Astrocyte of the spinal cord (primary cell): ENCODE measurements at places on chromosomes 3 and 15.

- no peak for DNase-seq
These were observed 11.6 kb downstream of the SNX1 start for GRCh38 chr15:64107337-64107736.

DNA sequence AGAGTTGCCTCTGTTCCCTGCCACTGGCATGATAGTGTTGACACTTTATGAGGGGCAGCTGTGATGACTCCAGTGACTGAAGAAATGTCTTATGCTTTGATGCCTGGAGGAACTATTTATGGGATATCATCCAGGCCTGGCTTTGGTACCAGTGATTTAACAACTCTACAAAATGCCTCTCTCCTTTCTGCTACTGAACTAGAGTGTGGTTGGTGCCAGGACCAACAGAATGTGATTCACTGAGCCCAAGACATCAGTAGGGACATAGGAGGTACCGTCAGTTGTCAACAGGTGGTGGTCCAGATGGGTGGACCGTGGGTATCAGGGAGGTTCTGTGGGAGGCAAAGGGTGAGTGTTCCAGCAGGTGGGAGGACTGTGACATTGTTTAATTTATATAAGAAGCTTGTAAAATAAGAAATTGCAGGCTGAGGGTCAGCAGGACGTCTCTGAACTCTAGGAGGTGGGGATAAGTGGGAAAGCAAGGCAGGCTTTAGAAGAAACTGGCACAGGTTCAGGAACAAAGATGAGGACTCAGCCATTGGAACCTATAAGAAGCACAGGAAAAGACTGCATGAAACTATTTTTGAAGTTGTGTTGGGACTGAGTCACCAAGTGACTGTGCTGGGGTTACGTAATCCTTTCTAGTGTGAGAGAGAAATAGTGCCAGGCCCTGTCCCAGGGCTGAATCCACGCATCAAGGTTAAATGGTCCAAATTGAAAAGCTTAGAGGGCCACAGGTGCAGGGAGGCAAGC, 28.5 kb upstream of the SLC7A14 start:
- DNase-seq = peak; percentile 86

DNA sequence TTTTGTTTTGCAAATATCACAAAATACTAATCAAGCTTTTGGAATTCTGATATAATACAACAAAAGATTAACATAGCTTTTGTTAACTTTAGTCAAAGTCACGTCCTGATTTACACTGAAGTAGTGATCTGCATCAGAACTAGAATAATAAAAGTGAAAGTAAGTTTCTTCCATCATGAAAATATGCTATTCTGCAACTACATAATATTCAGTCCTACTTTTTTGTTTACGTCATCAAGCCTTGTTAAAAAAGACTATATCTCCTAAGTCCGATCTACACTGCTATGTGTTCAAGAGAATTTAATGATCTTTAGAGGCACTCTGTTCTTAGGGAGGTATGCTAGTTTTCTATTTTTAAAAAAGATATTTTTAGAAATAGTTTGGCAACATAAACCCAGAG, 330.1 kb downstream of the ARPP21 start:
- peak; percentile 7 for DNase-seq

DNA sequence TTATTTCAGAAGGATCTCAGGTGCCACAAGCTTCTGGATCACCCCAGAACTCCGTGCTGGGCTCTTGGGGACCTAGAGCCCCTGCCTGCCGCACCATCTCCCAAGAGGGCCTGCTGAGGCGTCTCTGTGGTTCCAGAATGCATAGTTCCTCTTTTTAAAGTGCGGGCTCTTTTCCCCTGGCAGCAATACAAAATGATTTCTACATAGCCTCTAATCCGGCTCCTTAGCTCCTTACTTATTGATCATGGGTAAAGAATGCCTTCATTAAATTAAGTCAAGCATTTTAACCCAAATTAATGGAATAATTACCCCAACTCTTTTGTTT, 121.9 kb downstream of the ATP10A start:
- no peak for DNase-seq

GRCh38 chr3:12462159-12462947, 21.9 kb upstream of the TSEN2 start:
- DNase-seq = no peak

DNA sequence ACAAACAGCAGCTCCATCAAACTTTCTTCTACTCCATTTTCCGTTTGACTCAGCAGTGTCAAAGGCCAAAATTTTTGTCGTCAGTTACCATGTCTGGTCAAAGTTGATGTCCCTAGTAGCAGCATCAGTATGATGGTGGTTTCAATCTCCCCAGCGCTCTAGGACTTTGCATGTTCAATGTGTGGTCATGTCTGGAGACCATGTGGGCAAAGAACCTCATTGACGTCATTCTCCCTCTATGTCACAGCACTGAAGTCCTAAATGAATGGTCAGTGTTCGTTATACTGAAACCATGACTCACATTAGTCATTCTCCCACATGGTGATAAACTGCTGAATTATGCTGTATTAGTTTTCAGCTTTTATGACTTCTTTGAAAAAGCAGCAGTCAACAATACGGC, 23.2 kb downstream of the SHC4 start:
- peak; percentile 96 for DNase-seq

DNA sequence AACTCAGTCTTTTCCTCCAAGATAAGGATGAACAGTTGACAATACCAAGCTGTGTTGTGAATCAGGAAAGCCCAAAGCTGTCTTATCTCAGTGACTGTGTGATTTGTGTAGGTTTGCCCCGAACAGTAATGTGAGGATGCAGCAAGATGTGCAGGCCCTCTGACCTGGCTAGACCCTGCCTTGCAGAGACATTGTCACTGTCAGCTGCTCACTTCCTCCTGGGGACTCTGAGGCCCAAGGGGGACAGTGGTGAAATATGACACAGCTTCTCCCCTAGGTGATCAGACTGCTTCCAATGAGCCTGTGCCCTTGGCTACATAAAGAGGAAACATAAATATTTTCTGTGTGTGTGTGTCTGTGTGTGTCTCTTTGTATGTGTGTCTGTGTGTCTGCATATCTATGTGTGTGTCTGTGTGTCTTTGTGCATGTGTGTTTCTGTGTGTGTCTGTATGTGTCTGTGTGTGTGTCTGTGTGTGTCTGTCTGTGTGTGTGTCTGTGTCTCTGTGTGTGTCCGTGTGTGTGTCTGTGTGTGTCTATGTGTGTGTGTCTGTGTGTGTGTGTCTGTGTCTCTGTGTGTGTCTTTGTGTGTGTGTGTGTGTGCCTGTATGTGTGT, 21.7 kb downstream of the LRRK1 start:
- DNase-seq = no peak

DNA sequence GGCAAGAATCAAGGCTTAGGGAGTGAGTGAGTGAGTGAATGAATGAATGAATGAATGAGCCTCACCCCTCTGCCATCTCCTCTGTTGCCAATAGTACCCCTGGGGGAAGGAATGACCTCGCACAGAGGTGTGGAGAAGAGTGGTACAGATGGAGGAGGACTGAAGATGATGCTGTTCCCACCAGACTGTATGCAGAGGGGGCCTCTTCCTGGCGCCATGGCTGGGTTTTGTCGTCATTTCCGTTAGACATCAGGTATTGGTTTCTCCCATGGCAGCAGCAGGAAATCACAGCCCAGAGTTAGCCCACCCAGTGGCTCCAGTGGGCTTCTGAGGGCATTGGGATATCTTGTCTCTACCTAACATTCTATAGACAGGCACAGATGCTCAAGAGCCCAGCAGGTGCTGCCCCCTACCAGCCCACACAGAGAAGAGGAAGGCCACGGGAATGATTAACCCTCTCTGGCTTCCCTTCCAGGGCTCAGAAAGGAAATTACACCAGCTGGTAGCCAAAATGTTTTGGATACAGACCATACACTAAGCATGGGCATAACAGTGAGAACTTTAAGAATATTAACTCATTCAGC, 109.8 kb upstream of the SLC6A11 start:
- DNase-seq = no peak

GRCh38 chr3:183613366-183614285, 21.8 kb upstream of the KLHL24 start:
- DNase-seq = no peak

DNA sequence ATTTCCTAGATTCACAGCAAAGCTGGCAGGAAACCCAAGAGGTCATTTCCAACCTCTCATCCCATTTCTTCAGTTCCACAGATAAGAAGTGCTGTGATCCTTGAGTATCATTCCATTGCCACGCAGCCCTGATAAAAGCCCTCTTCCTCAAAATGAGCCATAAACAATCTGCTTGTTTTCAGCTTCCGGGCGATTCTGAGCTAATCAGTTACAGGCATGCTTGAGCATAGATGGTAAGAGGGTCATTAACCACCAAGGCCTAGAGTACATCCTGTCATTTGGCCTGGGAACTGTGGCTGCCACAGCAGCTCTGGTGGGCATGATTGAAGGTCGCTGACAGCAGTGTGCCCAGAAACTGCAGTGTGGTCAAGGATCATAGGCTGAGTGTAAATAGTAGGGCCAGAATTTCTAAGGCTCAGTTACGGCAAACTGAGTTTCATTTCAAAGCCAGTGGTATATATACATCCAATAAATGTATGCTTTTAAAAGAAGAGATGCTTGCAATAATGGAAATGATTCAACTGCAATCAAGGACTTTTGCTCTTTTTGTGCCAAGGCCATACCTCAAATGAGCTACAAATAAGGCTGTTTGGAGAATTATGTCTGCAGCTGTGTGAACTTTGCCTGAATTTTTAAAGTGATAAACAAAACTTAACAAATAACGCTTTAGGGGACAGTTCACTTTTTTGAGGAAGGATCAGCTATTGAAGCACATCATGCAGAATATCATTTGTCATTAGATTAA, 47.3 kb downstream of the P3H2 start:
- DNase-seq = no peak

DNA sequence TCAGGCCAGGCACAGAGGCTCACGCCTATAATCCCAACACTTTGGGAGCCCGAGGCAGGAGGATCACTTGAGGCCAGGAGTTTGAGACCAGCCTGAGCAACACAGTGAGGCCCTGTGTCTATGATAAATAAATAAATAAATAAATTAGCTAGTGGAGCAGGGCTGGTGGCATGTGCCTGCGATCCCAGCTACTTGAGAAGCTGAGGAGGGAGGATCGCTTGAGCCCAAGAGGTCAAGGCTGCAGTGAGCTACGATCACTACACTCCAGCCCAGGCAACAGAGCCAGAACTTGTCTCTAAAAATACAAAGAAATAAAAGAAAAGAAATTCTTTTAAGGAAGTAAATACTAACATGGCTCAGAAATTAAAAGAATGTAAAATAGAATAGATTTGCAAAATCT, 91.8 kb downstream of the LIPC start:
- DNase-seq = no peak

GRCh38 chr3:128874481-128875180, 4.8 kb upstream of the ACAD9 start:
- no peak for DNase-seq

DNA sequence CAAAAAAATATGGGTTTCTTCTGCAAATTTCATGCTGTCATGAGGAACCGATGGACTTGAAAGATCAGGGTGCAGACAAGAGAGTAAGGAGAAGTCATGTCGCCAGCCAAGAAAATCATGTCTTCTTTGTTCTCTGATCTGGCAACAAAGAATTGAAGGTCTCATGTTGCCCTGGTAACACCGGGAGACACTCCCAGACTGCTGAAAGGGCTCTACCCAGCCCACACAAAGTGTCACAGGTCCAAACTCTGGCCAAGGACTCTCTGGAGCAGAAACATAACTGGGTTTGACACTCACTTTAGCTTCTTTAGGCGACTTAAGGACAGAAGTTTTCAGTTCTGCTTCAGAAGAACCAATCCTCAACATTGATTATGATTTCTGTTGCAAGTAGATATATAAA, 42.9 kb downstream of the SIDT1 start:
- no peak for DNase-seq
